ENCODE measurements at places on chromosomes 1 and 21.

GRCh38 chr1:152227310-152227928 lies 3.4 kb upstream of the HRNR start:
- DNase-seq, result no peak

GRCh38 chr1:205577874-205578658 lies 53.7 kb downstream of the ELK4 start:
- DNase-seq, result no peak

DNA sequence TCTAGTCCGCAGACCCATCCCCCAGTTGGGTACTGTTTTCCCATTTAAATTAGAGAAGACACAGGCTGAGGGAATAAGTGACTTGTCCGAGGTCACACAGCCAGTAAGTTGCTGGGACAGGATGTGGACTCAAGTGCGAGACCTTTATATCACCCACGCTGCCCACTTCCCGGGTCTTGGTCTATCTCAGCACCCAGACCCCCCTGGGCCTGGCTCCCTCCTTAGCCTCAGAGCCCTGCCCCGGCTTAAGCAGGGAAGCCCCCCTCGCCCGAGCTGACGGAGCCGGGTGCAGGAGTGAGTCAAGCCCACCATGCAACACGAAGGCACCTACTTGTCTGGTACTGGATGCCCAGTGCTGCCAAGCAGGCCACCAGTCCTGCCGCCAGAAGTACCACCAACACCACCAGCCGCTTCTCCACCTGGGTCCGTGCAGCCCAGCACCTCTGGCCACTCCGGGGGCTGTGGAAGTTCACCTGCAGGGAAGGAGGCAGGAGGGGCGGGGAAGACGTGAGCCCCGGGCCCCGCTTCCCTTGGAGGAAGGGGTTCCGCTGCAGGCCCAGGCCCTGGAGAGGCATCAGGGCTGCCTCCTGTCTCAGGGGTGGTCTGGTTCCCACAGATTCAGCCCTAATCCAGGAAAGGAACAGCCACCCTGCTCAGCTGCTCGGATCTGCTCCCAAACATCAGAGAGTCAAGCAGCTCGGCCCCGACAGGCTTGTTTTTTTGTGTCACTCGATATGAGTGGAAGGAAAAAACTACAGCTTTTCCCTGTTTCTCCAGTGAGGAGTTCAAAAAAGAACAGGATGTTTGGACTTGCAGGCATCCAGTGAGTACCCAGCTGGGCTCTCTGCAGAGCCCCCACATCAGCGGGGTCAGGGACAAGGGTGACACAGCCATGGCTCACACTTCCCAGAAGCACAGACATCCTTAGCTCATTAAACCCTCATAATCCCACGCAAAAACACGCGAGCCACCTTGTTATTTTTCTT lies 11.1 kb downstream of the ECE1 start:
- no peak for DNase-seq

- no peak for DNase-seq
These were observed 192.9 kb upstream of the GALNT2 start for GRCh38 chr1:229874136-229874535.

DNA sequence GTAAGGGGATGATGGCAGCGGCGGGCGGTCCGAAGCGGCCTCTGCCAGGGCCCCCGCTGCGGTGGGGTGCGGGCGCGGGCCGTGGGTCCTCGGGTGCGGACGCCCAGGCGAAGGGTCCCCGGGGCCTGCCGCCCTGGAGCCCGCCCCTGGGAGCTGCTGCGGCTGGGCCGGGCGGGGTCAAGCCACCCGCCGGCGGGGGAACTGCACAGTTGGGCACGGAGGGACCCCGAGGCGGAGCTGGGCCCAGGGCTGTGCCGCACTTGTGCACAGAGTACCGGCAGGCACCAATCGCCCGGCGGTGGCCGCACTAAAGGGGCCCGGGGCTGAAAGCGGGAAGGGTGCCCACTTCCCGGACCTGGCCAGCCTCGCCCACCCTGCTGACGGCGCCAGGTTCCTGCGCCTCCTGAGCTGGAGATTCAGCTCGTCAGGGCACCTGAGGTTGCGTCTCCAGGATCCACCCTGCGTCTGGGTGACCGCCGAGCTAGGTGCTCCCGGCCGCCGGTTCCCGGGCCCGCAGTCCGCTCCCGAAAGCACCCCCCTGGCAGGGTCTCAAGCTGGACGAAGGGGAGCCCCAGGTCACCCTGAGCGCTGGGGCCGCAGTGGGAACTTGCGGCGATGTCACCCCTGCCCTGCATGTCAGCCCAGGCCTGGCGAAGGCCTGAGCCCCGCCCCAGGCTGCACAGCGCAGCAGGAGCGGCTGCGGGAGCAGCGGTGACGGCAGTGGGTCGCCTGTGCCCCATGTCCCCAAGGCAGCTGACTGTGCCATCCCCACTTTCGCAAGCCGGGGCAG lies 56.7 kb upstream of the ETV3 start:
- DNase-seq, result no peak

DNA sequence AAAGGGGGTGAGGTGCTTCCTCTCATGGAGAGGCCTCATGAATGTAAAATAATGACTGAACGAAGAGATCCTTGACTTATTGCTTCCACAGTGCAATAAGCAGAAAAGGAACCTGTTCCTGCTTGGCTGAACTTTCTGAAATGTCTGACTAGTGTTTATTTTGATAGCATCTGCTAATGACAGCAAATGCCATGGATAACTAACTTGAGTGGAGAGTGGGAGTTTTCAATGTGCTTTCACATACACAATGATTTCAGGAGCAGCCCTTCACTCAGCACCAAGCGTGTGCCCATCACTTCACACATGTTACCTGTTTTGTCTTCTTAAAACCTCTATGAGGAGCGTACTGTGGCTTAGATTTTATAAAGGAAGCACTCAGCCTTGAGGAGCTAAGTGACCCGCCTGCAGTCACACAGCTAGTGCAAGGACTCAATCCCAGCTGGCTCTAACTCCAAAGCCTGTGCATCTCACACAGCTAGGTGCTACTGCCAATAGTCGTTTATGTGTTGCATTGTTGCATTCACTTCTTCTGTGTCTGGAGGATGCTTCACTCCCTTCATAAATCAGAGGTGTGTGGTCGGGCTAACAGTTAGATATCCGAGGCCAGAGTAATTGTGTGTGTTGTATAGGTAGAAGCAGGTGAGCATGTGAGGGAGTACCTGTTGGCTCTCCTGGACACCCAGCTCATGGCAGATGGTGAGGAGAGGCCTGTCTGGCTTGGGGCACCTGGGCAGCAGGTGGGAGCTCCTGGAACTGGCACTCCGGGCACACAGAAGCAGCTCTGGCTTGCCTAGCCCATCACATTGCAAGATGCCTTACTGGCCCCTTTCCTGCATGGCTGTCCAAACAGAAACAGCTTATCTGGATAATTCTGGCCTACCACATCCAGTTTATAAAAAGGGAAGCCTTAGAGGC lies 12.8 kb downstream of the CASQ2 start:
- DNase-seq, result no peak

- no peak for DNase-seq
These were observed 75.1 kb upstream of the GNG12 start for GRCh38 chr1:67908250-67908936.

GRCh38 chr1:246427611-246428010 lies 79.5 kb downstream of the SMYD3 start:
- DNase-seq, result no peak

- DNase-seq, result no peak
These were observed 31.3 kb upstream of the ACTRT2 start for GRCh38 chr1:2989976-2990375.

- DNase-seq, result peak; percentile 11
These were observed 20.4 kb downstream of the SLC16A1 start for GRCh38 chr1:112935461-112936111.

- DNase-seq, result no peak
These were observed 1047.3 kb downstream of the ADGRL2 start for GRCh38 chr1:82848043-82848442.

DNA sequence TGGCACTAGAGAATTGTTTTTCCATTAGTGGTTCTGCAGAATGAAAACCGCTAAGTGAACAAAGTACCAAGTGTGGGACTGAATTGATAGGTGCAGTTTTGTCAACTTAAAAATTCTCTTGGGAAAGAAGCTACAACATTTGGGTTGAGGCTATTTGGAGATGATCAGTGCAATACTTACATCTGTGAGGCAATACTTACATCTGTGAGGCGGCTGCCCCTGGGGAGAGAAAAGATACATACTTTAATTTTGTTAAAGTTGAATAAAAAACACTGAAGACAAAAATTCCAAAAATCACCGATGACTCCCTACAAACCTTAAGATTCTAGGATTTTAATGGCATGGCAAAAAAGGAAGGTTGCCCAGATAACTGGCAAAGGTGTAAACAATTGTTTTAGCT lies 1.7 kb downstream of the CFAP410 start:
- no peak for DNase-seq

- no peak for DNase-seq
These were observed 21.0 kb upstream of the CFAP126 start for GRCh38 chr1:161388639-161389038.

DNA sequence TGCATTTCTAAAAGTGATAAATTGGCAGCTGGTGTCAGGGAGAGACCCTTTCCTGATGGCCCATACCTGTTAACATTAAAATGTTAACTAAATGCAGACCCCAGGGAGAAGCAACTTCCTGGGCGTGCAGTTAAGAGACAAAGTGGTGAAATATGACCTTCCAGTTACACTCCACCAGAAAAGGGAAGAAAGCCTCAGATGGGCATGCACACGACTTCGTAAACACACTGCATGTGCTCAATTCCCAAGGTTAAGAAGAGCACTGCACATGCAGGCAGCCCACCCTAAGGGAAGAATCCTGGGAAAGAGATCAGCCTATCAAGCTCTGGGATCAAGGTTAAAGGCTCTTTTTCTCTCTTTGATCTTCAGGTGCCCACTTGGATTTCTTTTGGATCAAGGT lies 9.7 kb upstream of the GBP6 start:
- DNase-seq, result no peak

DNA sequence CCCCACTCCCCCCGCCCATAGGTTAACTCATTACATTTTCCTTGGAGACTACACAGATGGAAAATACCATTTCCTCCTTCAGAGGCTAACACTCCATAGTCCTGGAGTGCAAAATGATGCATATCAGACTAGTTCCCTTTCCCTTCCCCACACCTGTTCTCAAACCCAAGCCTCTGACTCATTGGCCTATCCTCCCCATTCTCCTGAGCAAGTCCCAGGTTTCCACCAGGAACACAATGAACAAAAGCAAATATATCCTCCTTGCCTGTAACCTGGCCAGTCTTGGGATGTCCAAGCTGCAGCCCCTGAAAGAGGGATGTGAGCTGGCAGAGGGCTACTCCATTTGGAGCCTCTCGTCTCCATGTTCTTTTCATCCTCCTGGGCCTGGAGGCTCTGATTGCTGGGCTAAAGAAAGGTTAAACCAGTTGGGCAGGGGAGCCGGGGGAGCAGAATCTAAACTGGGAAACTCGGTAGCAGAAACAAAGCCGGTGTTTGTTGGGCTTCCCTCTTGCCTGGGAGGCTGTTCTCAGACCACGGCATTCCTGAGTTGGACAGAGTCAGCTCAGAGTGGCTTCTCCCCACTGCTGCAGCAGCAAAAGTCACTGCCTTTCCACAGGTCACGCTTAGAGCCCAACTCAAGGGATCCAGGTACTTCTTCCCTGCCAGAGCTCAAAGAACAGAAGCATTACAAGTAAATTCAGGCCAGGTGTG lies 13.9 kb downstream of the SSR2 start:
- DNase-seq, result no peak

DNA sequence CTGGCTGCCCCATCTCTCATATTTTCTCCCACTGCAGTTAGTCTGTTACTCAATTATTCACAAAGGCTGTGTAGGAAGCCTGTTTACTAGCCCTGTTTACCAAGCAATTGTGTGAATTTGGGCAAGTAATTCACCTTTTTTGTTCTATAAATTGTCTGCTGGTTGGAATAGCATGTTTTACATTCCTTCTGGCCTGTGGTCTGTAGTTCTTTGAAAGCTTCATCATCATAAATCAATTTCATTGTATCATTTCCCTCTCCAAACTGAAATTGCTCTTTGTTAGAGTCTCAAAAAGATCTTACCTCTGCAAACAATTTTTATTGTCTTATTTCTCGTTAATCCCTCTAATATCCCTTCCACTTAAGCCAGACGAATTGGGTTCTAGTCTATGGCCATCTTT lies 1059.5 kb upstream of the ADGRL4 start:
- DNase-seq, result no peak

DNA sequence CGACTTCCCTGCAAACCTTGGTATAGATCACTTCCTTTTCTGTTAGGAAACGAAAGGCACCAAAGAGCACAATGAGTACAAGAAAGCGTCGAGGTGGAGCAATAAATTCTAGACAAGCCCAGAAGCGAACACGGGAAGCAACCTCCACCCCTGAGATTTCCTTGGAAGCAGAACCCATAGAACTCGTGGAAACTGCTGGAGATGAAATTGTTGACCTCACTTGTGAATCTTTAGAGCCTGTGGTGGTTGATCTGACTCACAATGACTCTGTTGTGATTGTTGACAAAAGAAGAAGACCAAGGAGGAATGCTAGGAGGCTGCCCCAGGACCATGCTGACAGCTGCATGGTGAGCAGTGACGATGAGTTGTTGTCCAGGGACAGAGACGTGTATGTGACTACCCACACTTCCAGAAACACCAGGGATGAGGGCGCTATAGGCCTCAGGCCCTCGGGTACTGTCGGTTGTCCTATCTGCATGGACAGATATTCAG lies 18.5 kb downstream of the FAM89A start:
- DNase-seq, result no peak

DNA sequence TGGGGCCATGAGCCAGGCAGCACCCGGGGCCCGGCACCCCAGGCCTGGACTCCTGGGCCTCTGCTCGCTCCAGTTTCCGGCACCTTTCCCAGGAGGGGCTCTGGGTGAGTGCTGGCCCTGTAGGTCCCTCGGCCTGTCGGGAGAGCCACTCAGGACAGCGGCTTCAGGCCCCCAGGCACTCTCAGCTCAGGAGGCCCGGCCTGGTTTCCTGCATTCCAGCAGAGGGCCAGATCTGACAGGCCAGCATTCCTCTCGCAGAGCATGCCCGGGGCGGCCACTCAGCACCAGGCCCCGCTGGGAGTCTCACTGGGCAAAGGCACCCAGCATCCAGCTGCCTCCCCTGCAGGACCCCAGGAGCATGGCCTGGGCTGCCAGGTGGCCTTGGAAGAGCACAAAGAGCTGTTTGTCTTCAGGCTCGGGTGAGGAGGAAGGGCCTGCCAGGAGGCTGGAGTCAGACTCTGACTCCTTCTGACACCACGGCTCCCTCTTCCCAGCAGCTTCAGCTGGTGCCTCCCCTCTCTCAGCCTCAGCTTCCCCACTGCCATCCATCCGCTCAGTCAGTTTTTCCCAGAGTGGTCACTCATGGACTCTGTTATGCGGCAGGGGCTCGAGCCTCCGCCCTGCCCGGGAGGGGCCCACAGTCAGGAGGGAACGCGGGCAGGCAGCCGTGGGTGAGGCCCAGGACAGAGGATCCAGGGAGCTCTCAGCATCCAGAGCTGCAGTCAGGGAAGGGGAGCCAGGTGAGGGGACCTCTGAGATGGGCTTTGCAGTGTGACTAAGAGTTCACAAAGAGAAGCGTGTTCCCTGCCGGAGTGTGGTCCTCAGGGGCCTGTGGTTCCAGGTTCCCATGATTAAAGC lies 51.7 kb downstream of the WNT9A start:
- no peak for DNase-seq

GRCh38 chr1:182120411-182121258 lies 59.1 kb upstream of the ZNF648 start:
- DNase-seq, result no peak

All from BJ (cell line).